Stimulated activated CD8-positive, alpha-beta memory T cell treated with anti-CD3 and anti-CD28 coated beads, Interleukin-4, amount 100 ng/mL, for 1 hour (primary cell): ENCODE measurements at places on chromosomes 6 and 20.

GRCh38 chr6:15870333-15871043 lies 207.7 kb upstream of the DTNBP1 start:
- no peak for DNase-seq

DNA sequence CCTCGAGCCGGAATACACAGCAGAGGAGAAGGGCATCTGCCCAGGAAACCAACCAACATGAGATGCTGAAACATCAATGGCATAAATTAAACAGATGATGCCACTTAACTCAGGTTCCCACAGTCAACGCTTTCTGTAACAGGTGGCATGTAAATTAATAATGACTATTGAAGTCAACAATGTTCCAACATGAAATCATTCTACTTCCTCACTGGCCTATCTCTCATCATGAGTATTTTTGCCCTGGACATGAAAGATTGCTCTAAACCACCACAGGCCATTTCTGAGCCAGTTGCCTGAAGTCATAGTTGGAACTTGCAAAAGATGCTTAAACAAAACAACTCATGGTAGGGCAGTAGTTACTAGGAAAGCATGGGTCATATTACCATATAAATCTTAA lies 397.9 kb upstream of the JARID2 start:
- no peak for DNase-seq

- DNase-seq = no peak
These were observed 6.9 kb upstream of the SIRPB1 start for GRCh38 chr20:1626528-1627199.

DNA sequence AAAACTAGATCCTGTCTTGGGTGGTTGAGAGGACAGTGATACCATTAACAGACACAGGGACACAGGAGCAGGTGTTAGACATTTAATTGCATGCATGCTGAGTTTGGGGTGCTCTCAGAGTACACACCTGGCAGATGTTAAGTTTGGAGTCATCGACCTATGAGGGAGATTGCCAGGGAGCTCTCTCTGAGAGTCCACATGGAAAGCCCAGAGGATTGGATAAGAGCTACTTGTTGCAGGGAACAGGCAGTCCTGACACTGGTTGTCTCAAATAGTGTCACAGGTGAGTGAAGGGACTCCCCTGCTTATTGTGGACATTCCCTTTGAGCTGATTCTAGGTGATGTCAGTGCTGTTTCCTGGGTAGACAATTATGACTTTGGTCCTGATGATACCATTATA lies 3.1 kb downstream of the ATRN start:
- DNase-seq = no peak

DNA sequence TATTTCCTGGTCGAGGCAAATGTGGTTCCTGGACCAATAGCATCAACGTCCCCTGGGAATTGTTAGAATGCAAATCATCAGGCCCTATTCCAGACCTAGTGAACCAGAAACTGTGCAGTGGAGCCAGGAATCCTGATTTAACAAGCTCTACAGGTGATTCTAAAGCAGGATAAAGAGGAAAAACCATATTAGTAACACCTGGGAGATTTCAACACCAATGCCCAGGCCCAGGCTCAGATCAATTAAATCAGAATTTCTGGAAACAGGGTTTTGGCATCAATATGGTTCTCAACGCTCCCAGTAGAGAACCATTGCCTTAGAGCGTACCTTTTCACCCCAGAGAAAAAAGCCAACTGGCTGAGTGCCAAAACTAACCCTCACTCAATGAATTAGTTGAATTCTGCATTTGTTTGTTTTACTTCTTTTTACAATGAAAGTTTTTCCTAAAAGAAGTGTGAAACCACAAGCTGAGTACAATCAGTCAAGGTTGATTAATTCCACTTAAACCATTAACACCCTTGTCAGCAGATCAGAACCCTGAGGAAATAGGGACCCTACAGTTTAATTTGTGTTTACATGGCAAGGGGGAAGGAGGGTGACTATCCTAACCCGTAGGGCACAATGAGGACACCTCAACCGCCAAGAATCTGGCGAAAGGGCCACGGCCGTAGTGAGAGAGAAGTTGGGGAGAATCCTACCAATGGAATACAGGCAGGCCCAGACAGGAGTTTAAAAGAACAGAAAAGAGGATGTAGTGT lies 34.9 kb upstream of the LOC128125822 start:
- DNase-seq = no peak

DNA sequence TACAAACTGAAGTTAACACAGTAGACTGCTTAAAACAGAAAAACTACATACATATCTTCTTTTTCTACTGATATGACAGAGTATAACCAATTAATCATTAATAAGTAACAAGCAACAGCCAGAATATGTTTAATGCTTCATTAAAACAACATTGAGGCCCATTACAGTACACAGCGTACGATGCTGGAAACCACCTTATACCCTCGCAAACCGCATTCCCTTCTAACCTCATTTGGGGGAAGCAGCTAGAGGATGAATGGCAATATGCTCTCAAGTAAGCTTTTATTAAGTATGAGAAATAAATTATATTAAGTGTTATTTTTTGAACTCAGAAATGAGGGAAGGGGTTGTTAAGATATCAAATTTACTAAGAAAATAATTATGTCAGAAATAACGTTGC lies 142.4 kb downstream of the GMDS start:
- no peak for DNase-seq

DNA sequence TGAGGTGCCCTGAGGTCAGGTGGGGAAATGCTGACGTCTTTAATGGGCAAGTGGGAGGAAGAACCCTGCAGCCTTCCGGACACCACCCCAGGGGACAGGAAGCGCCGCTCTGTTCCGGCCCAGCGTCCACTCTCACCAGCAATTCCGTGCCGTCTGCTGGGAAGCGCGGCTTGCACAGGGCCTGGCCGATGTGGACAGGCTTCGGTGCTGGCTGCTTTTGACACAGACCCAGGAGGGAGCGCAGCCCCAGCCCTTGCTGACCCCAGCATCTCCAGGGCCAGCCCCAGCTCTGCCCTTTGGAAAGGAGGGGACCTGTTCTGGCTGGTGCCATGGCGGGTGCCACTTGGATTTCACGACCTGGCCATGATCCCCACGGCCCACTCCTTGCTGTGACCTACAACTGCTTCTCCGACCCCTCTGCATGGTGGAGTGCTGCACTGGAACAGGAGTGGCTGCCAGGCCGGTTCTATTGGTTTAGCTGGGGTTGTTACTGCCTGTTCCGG lies 123.2 kb downstream of the DLL1 start:
- DNase-seq = no peak

- DNase-seq = peak; percentile 54
These were observed 10.3 kb upstream of the TULP1 start for GRCh38 chr6:35522660-35523658.

- no peak for DNase-seq
These were observed 49.1 kb downstream of the MAP7 start for GRCh38 chr6:136501096-136501495.
